ENCODE measurements at places on chromosomes 4 and X.

- no peaks in the 10 kb centered on the region for H3K4me1 ChIP-seq
- no peaks in the 10 kb centered on the region for H3K36me3 ChIP-seq
- H3K4me3 ChIP-seq, result no peak overlapping the region
Observed at GRCh38 chr4:179196511-179196910, 1754.3 kb upstream of the AGA start.

- DNase-seq, result no peak
- H3K36me3 ChIP-seq, result no peaks in the 10 kb centered on the region
- no peaks in the 10 kb centered on the region for H3K4me1 ChIP-seq
- H3K27me3 ChIP-seq, result no peaks in the 10 kb centered on the region
- H3K4me3 ChIP-seq, result no peak overlapping the region
Observed at GRCh38 chrX:134484039-134484438, 24.1 kb downstream of the HPRT1 start.

GRCh38 chr4:165709973-165710526 lies 163.0 kb upstream of the TLL1 start:
- H3K4me3 ChIP-seq, result no peak overlapping the region
- no peak overlapping the region for H3K27ac ChIP-seq
- no peak for DNase-seq
- H3K36me3 ChIP-seq, result no peaks in the 10 kb centered on the region
- no peaks in the 10 kb centered on the region for H3K27me3 ChIP-seq

DNA sequence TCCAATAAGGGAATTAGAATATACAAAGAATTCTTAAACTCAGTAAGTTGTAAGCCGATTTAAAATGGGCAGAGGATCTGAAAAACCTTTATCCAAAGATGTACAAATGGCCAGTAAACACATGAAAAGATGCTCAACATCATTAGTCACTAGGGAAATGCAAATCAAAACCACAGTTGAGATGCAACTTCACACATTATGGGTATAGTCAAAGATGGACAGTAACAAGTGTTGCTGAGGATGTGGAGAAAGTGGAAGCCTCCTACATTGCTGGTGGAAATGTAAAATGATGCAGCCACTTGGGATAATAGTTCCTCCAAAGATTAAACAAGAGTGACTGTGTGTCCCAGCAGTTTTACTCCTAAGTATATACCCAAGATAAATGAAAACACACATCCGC lies 32.6 kb downstream of the RS1 start:
- no peaks in the 10 kb centered on the region for H3K27me3 ChIP-seq
- no peaks in the 10 kb centered on the region for H3K4me1 ChIP-seq
- H3K36me3 ChIP-seq, result no peaks in the 10 kb centered on the region
- no peak for DNase-seq
- no peak overlapping the region for H3K4me3 ChIP-seq

GRCh38 chr4:1516881-1517480 lies 110.7 kb upstream of the NKX1-1 start:
- H3K36me3 ChIP-seq, result no peaks in the 10 kb centered on the region
- DNase-seq, result no peak
- H3K27ac ChIP-seq, result no peak overlapping the region
- H3K27me3 ChIP-seq, result peaks cover 5% of the 10 kb centered on the region
- H3K4me1 ChIP-seq, result no peaks in the 10 kb centered on the region

DNA sequence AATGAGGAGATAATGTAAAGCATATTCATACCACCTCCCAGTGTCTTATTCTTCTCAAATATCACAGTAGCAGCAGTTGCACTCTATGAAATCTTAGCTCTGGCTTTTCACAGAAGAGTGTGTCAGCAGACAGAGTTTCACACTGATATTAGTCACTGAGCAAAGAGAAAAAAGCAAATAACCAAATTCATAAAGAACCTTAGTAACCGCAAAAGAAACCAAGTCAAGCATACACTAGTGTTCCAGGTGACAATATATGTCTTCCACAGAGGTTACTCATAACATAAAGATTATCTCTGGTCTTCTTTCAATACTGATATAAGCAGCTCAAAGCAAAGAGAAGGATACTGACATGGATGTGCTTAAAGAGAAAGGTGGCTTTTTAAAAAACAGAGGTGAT lies 181.7 kb upstream of the EDNRA start:
- H3K4me1 ChIP-seq, result no peaks in the 10 kb centered on the region
- no peak overlapping the region for H3K4me3 ChIP-seq
- no peaks in the 10 kb centered on the region for H3K36me3 ChIP-seq

- DNase-seq, result no peak
- no peaks in the 10 kb centered on the region for H3K36me3 ChIP-seq
Observed at GRCh38 chr4:66667249-66667648, 878.1 kb downstream of the CENPC start.

- no peak overlapping the region for H3K4me3 ChIP-seq
- no peak overlapping the region for H3K27ac ChIP-seq
- H3K27me3 ChIP-seq, result peaks cover 88% of the 10 kb centered on the region
- peaks cover 15% of the 10 kb centered on the region for H3K4me1 ChIP-seq
- H3K36me3 ChIP-seq, result no peaks in the 10 kb centered on the region
Observed at GRCh38 chr4:153787061-153787560, 1.8 kb downstream of the SFRP2 start.

DNA sequence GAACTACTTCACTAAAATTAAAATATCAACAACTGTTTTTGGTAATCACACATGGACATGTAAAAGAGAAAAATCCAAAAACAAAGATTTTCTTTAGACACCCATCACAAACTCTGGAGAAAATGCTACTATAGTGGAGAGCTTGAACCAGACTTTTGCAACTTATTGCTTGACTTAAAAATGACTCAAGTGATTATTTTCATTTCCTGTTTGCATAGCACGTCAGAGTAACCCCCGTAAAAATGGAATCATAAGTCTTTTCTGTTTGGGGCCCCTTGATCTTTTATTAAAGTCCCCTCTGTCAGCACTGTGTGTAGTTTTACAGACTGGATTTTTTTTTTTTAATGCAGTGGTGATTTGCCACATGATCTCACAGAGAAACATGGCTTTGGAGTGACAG lies 79.5 kb downstream of the PRKG2 start:
- no peak for DNase-seq
- no peaks in the 10 kb centered on the region for H3K4me1 ChIP-seq
- H3K27me3 ChIP-seq, result peaks cover 2% of the 10 kb centered on the region
- H3K36me3 ChIP-seq, result no peaks in the 10 kb centered on the region
- H3K4me3 ChIP-seq, result no peak overlapping the region

- peaks cover 2% of the 10 kb centered on the region for H3K4me1 ChIP-seq
- H3K27me3 ChIP-seq, result no peaks in the 10 kb centered on the region
- peaks cover 13% of the 10 kb centered on the region for H3K36me3 ChIP-seq
- no peak for DNase-seq
- no peak overlapping the region for H3K27ac ChIP-seq
- H3K4me3 ChIP-seq, result no peak overlapping the region
Observed at GRCh38 chr4:48575964-48576363, 85.9 kb downstream of the ZAR1 start.

DNA sequence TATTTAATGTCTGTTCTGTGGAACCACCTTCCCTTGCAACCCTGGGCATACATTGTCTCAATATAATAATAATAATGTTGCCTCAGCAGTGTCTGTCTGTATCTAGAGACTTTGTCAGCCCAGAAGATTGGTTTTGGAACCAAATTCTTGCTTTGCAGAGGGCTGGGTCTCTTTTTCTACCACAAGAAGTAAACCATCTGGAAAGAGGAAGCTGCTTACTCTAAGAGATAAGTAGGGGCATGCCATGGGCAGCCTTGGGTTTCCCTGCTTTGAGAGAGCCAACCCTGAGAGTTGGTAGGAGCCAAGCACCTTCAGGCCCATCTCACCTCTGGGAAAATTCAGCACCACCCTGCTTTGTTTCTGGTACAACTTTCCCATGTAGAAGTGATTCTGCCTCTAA lies 27.0 kb downstream of the TMEM31 start:
- no peaks in the 10 kb centered on the region for H3K36me3 ChIP-seq
- no peak overlapping the region for H3K4me3 ChIP-seq
- no peaks in the 10 kb centered on the region for H3K27me3 ChIP-seq
- no peak for DNase-seq
- H3K4me1 ChIP-seq, result peaks cover 3% of the 10 kb centered on the region

DNA sequence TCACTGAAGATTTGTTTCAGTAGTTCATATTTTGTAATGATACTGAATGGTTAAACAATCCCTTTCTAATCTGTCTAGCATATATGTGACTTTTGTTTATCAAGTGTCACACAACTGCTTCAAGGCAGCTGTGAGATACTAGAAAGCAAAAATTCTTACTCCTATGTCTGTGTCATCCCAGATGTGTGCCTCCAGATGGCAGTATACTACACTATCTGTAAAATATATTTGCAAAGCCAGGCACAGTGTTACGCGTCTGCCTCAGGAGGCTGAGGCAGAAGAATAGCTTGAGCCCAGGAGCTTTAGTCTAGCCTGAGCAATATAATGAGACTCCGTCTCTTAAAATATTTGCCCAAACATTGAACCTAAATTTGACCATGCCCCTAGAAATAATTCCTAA lies 4.0 kb downstream of the NUDT10 start:
- H3K27me3 ChIP-seq, result peaks cover 2% of the 10 kb centered on the region
- no peak overlapping the region for H3K27ac ChIP-seq
- no peak overlapping the region for H3K4me3 ChIP-seq

- no peak for DNase-seq
- H3K27ac ChIP-seq, result no peak overlapping the region
- H3K4me3 ChIP-seq, result no peak overlapping the region
- no peaks in the 10 kb centered on the region for H3K36me3 ChIP-seq
- H3K4me1 ChIP-seq, result no peaks in the 10 kb centered on the region
- no peaks in the 10 kb centered on the region for H3K27me3 ChIP-seq
Observed at GRCh38 chrX:16067886-16068515, 55.4 kb upstream of the GRPR start.

GRCh38 chr4:168308912-168309311 lies 9.6 kb downstream of the DDX60 start:
- peaks cover 68% of the 10 kb centered on the region for H3K36me3 ChIP-seq
- DNase-seq, result no peak
- peaks cover 54% of the 10 kb centered on the region for H3K4me1 ChIP-seq
- no peaks in the 10 kb centered on the region for H3K27me3 ChIP-seq

DNA sequence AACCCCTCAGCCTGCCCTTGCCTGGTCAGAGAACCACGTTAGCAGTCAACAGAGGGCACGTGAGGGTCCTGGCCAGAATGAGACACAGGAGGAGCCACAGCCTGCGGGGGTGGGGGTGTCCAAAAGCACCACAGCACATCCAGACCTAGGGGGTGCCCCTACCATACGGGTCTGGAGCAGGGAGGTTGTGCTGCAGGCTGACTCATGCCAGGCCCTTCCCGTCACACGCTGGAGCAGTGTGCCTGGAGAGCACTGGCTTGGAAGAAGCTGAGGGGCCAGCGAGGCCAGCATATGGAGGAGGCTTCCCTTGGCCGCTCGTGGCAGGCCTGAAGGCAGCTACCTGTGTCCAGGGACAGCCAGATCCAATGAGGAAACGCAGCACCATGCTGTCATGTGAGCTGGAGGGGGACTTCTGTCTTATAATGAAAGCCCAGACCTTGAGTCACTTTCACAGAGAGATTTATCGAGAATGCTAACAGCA lies 1.5 kb upstream of the IRAK1 start:
- DNase-seq, result no peak
- peaks cover 3% of the 10 kb centered on the region for H3K36me3 ChIP-seq
- H3K27ac ChIP-seq, result no peak overlapping the region
- H3K27me3 ChIP-seq, result no peaks in the 10 kb centered on the region
- H3K4me3 ChIP-seq, result peak overlapping the region; percentile 89

DNA sequence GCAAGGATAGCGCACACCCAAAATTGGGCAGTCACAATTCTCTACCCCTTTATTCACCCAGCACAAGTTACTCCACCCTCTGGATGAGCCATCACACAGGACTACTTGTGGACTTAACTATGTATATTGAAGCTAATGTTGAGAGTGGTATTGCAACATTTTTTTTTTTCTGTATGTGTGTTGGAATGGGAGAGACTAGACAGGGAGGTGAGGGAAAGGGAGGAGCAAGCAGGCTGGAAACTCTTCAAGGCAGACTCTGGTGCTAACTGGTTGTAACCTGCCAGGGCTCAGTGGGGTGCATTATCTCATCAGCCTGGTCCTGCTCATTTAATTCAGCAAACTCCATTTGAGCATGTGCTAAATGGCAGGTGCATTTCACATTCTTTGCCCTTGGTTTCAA lies 18.4 kb upstream of the CWH43 start:
- no peak overlapping the region for H3K27ac ChIP-seq
- DNase-seq, result no peak
- no peaks in the 10 kb centered on the region for H3K4me1 ChIP-seq
- H3K4me3 ChIP-seq, result no peak overlapping the region
- H3K27me3 ChIP-seq, result peaks cover 2% of the 10 kb centered on the region

DNA sequence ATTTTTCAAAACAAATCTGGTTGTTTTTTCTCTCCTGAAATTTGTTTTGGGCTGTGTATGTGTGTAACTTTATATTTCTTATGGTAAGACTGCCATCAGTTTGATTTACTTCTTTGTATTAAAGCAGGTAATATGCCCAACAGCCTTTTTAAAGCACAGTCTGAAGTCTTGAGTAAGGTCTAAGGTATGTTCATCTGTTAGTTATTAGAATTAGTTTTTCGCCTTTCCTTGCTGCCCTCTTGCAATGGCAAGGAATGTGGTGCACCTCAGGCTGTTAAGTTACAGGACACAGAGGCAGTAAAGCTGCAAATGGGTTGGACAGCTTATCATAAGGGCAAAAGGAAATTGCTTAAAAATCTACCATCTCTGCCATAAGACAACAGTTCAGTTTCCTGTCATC lies 71.8 kb downstream of the METTL14 start:
- no peaks in the 10 kb centered on the region for H3K27me3 ChIP-seq
- DNase-seq, result no peak
- H3K4me1 ChIP-seq, result peaks cover 6% of the 10 kb centered on the region
- no peak overlapping the region for H3K4me3 ChIP-seq

- DNase-seq, result no peak
- H3K36me3 ChIP-seq, result no peaks in the 10 kb centered on the region
Observed at GRCh38 chr4:174111422-174111821, 172.0 kb downstream of the FBXO8 start.

DNA sequence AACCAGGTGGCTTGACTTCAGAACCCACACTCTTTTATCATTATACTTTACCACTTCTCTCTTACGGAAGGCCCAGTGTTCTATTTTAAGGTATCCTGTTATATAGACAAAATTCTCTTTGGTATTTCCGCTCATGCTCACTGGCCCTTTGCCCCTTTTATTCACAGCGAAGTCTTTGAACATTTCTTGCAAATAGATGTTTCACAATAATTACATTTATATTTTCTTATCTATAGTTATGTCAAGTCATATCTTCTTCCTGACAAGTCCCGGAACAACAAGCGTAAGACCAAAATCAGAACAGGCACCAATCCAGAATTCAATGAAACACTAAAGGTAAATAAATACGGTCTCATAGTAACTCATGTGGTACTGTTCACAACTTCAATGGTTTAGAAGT lies 102.0 kb downstream of the SYTL5 start:
- no peak for DNase-seq
- H3K27me3 ChIP-seq, result no peaks in the 10 kb centered on the region
- no peaks in the 10 kb centered on the region for H3K36me3 ChIP-seq

DNA sequence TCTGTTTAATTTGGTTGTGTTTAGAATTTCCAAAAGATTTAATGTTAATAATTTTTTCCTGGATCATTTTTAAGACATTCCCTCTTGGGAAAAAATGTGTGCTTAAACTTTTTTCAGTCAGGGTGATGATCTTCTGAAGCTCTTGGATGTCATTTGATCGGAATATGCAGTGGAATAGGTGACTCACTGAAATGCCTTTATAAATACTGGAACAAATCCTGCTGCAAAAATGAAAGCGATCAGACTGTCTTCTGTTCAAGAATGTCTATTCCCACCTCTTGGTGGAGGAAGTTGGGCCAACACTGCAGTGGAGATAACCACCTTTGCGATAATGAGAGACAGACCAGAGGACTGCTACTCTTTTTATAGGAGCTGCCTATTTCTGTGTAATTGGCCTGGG lies 46.7 kb downstream of the LARP1B start:
- H3K4me3 ChIP-seq, result no peak overlapping the region
- DNase-seq, result no peak
- no peak overlapping the region for H3K27ac ChIP-seq
- H3K4me1 ChIP-seq, result no peaks in the 10 kb centered on the region

GRCh38 chr4:130154901-130155300 lies 1058.9 kb downstream of the C4orf33 start:
- no peaks in the 10 kb centered on the region for H3K27me3 ChIP-seq
- H3K27ac ChIP-seq, result no peak overlapping the region
- H3K4me1 ChIP-seq, result no peaks in the 10 kb centered on the region
- H3K4me3 ChIP-seq, result no peak overlapping the region

Data from activated naive CD8-positive, alpha-beta T cell treated with anti-CD3 and anti-CD28 coated beads, Interleukin-2, amount 10 ng/mL, durations not matched to agents 7 days and 5 days (primary cell).